Muscle of arm (tissue), 14 donors: ENCODE measurements at places on chromosomes 13 and 19.

GRCh38 chr13:97366172-97366688, 67.7 kb upstream of the RAP2A start:
- no peak for DNase-seq

DNA sequence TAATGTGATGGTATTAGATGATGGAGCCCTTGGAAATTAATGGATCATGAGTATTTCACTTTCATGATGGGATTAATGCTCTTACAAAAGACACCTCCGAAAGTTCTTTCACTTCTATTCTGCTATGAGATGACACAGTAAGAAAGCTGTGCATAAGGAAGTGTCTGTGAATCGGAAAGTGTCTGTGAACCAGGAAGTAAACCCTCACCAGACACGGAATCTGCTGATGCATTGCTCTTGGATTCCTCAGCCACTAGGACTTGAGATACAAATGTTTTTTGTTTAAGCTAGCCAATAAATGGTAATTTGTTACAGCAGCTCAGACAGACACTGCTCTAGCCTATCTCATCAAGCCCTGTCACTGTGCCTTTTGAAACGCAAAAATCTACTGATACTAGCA, 440.4 kb upstream of the PRR20A start:
- DNase-seq, result no peak

DNA sequence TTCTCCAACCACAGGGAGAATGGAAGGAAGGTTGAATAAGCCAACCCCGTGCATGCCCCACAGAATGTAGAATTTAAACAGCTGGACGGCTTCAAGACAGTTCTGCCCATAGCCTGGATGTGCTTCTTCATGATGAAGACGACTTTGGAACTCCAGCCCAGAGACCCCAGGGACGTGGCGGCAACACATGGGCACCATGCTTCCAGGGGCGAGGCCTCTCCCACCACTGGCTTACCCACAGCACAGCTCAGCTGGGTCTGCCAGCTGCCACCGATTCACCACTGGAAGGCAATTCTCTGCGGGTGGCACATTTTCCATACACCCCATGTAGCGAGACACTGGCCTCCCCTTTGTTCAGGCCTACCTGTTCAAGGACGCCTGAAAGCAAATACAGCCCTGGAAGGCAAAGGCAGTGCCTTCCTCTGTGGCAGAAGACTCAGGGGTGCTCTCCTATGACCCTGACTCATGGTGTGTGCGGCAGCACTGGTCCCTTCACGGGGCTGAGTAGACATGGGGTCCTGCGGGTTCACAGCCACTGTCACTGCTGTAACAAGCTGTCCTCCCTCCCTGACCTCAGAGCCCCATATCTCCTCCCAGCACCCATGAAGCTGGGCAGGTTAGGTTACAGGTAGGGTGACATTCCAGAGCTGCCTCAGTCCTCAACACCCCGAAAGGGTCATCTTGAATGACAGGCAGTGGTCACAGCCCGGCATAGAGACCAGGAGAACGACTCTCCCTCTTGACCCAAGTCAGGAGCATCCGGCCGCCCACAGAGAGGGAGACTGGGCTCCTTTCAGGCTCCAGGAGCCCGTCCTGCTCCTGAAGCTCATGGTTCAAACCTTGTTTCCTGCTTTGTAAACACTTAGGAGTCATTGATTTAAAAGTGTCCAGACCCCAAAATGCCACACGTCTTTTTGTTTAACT, 72.7 kb downstream of the SPACA7 start:
- DNase-seq, result no peak

GRCh38 chr19:49117677-49118564, 1.0 kb downstream of the C19orf73 start:
- DNase-seq, result no peak

- no peak for DNase-seq
These were observed 10.7 kb downstream of the ELF1 start for GRCh38 chr13:41008349-41008980.

- DNase-seq, result no peak
These were observed 15.0 kb downstream of the ARHGEF7 start for GRCh38 chr13:111130116-111130508.

DNA sequence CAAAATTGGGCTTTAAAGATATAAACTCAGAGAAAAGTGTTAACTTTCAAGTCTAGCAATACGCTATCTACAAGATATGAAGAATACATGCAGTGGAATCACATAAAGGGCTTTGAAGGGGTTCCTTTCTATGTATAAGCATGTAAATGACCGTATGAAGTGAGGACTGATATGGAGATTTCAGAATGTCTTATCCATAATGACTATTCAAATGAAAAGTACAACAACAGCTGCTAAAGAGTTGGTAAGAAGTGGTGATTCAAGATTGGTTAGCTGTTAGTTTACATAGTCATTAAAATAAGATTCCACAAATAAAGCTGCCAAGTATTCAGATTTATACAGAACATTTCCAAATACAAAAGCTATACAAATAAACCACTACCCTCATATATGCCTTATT, 153.4 kb upstream of the STARD13 start:
- DNase-seq, result no peak

DNA sequence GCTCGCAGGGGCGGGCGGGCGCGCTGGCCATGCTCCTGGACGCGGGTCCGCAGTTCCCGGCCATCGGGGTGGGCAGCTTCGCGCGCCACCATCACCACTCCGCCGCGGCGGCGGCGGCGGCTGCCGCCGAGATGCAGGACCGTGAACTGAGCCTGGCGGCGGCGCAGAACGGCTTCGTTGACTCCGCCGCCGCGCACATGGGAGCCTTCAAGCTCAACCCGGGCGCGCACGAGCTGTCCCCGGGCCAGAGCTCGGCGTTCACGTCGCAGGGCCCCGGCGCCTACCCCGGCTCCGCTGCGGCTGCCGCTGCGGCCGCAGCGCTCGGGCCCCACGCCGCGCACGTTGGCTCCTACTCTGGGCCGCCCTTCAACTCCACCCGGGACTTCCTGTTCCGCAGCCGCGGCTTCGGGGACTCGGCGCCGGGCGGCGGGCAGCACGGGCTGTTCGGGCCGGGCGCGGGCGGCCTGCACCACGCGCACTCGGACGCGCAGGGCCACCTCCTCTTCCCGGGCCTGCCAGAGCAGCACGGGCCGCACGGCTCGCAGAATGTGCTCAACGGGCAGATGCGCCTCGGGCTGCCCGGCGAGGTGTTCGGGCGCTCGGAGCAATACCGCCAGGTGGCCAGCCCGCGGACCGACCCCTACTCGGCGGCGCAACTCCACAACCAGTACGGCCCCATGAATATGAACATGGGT, 599 bp downstream of the ZIC2 start:
- DNase-seq, result no peak

DNA sequence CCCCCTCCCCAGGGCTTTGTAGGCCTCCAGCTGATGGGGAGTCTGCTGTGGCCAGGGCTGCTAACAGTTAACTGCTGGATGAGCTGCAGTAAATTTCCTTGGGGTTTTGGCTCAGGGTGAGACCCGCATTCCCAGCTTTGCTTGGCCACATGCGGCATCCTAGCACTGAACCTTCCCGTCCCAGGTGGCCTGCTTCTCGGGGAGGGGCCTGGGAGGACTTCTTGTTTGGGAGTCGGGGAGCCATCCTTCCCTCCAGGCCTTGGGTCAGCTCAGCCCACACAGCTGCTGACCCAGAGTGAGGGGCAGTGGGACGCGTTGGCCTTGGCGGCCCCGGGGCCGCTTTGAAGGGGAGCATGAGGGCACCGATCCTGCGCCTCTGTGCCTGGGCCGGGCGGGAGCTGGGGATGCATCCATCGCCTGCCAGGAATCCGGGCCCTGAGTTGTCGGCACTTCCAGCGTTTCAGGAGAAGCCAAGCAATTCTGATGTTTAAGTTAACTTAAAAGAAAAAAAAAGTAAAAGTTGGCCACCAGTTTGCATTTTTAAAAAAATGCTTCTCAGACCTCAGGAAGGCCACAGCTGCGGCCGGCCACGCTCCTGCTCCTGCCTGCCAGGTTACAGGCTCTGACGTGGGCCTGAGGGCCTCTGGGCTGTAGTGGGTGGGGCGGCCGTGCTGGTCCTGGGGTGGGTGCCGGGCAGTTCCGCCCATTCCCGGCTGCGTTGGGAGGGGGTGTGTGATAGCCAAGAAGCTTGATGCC, 27.7 kb downstream of the CRTC1 start:
- DNase-seq, result peak; percentile 86

DNA sequence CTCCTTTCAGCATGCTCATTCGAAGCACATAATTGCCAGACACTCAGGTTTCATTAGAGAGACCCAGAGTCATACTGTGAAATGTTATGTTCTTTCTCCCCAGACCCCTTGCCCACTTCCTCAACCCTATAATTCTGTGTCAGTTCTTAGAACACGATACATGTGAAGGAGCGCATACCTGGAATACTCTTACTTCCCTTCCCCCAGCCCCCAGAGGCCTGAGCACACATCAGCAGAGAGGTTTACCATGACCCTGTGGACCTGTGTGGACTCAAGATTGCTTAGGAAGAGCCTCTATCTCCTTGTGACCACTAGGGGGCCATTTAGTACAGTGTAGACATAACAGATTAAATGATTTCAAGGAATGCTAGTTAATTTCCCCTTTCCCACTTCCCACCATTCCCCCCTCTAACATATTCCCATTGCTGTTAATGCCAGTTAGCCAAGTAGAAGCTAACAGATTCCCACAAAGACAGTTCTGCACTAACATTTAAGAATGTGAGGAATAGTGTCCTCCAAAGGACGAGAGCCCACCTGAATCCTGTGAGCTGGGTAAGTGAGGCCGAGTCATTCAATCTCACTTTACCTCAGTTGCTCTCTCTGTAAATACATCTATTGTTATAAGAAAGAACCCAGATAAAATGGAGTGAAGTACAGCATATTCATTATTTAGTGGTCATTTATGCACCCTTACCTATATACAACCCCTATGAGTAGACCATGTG, 154.2 kb upstream of the MAB21L1 start:
- peak; percentile 45 for DNase-seq

- no peak for DNase-seq
These were observed 26.6 kb upstream of the CALM3 start for GRCh38 chr19:46574533-46574932.

DNA sequence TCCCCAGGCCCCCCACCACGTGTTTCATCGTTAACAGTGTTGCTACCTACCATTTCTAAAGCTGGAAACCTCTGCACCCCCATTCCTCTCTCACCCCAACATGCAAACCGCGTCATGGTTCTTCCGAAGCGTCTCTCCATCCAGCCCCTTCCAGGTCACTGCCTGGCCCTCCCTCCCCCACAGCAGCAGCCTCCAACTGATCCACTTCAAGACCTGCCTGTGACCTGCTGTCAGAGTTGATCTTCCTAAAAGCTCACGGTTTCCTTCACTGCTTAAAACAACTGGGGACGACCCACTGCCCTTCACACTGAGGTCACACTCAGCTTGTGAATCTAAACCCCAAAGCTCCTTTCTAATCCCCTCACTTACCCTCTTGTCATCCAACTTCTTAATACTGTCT, 47.7 kb downstream of the STK24 start:
- DNase-seq, result no peak

DNA sequence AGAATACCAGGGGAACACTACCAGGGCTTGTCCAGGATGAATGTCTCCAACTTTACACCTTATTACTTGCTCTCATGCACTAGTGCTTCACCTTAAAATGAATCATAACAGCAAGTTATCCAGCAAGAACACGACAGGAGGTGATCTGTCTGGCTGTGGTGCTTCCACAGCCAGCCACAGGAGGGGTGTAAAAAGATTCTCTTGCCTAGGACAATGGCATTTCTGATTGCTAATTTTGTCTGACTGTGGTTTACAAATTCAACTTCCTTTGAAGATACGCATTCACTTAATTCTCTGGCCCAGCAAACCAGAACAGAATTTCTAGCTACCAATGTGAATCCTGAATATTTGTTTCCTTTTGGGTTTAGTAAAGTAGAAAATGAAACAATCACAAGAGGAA, 23.1 kb upstream of the COG3 start:
- no peak for DNase-seq

DNA sequence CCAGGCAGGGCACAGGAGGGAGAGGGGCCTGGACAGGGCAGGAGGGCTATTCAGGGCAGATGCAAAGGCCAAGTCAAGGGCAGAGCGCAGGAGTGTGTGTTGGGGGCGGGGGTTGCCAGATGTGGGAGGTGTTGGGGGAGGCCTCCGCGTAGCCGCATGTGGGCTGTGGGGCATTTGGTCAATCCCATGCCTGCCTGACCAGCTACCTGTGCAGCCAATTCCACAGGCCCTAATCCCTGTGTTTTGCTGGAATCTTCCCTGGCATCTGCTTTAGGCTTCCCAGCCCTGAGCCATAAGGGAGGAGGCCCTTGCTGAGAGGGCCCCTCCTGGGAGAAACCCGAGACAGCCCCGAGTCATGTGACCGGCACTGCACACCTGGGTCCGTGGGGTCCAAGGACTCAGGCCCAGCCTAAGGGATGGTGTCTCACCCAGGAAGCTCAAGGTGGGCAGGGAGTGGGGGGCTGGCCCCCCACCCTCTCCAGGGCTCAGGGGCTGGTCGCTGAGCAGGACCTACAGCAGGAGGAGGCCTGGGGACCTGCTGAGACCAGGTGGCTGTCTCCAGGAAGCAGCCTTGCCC, 20.3 kb downstream of the RFX1 start:
- no peak for DNase-seq

DNA sequence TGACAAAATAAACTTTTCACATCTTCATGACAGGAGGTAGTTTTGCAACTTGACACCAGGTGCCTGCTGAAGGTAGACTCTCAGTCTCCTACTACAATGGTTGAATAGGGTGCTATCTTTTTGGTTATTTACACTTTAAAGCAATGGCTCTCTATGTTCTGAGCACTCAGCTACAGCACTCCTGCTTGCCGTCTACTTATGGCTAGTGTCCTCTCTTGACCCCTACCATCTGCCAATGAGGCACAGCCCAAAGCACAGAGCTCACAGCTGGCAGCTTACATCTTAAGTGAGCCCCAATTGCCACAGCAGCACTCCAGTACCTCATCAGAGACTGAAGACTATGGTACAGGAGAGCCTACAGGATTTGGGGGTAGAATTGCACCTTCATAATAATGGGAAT, 11.4 kb downstream of the ZNF708 start:
- DNase-seq, result no peak

DNA sequence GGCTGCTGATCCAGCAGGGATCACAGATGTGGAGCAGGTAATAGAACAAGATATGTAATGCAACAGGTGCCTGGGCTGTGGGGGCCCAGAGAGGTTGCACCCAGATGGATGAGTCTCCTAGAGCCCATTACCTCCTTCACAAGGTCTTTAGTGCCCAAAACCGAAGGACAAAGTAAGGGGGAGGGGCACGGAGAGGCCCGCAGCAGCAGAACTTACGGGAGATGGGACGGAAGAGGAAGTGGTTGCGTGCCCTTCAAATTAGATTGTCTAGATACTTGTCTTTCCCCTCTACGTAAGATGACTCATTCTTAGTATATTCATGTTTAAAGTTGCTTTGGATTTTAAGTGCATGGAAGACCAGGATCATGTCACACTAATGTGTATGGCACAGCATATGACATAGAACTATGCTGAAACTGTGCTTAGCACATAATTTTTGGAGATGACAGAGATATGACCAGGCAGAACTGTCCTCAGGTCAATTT, 5.7 kb upstream of the MRPS31 start:
- no peak for DNase-seq

DNA sequence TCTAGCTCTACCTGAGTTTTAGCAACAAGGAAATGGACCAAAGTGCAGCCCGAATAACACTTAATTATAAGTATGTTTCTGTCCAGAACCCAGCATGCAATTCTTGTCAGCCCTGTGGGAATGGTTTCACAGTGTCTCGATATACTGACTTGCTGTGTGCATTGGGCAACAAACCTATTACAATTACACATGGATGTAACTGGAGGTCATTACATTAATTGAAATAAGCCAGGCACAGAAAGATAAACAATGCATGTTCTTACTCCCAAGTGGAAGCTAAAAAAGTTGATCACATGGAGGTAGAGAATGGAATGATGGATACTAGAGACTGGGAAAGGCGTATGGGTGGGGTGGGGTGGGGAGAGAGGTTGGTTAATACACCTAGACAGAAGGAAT, 5.1 kb upstream of the CYP2S1 start:
- no peak for DNase-seq

GRCh38 chr19:1510807-1511206, 2.0 kb downstream of the ADAMTSL5 start:
- DNase-seq, result no peak
